ENCODE measurements at places on chromosomes 5 and 9.
A peak's percentile ranks its signal among the peaks of the same experiment; 100 is the strongest.

DNA sequence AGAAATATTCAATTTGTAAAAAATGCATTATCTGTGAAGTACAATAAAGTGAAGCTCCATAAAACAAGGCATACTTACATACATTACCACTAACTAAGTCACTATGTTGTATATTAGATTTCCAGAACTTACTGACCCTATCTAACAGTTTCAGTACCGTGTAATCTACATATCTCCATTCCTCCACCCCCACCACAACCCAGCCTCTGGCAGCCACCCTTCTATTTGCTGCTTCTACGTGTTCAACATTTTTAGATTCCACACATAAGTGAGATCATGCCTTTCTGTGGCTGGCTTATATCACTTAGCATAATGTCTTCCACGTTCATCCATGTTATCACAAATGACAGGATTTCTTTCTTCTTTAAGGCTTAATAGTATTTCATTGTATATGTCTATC, 15.1 kb upstream of the HSDL2 start:
- H3K36me3 ChIP-seq = no peaks in the 10 kb centered on the region
- no peak overlapping the region for H3K27ac ChIP-seq
- no peak overlapping the region for H3K4me3 ChIP-seq
- DNase-seq = no peak
- no peaks in the 10 kb centered on the region for H3K4me1 ChIP-seq

- DNase-seq = no peak
- peaks cover 5% of the 10 kb centered on the region for H3K27me3 ChIP-seq
- H3K27ac ChIP-seq = no peak overlapping the region
- H3K4me3 ChIP-seq = no peak overlapping the region
- no peaks in the 10 kb centered on the region for H3K36me3 ChIP-seq
- H3K4me1 ChIP-seq = peaks cover 14% of the 10 kb centered on the region
Observed at GRCh38 chr5:174459832-174460448, 264.4 kb upstream of the MSX2 start.

DNA sequence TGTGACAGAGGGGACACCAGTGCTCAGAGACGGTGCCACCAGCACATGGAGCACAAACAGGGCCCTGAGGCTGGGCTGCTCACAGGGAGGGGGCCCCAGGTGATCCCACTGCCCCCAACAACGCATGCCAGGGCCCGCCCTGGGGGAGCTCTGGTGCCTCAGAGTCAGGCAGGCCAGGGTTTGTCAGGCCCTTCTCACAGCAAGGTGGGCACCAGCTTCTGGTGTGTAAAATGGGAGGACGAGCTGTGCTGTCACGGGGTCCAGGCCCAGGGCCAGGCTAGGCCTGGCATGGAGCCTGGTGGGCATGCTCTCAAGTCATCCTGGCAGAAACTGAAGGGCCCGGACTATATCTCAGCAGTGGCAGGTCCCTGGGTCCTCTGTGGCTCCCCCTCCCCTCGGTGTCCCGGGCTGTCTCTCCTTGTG, 34.5 kb downstream of the PRRT1B start:
- H3K4me1 ChIP-seq = peaks cover 52% of the 10 kb centered on the region
- no peak overlapping the region for H3K4me3 ChIP-seq
- H3K36me3 ChIP-seq = peaks cover 14% of the 10 kb centered on the region
- H3K27me3 ChIP-seq = no peaks in the 10 kb centered on the region

DNA sequence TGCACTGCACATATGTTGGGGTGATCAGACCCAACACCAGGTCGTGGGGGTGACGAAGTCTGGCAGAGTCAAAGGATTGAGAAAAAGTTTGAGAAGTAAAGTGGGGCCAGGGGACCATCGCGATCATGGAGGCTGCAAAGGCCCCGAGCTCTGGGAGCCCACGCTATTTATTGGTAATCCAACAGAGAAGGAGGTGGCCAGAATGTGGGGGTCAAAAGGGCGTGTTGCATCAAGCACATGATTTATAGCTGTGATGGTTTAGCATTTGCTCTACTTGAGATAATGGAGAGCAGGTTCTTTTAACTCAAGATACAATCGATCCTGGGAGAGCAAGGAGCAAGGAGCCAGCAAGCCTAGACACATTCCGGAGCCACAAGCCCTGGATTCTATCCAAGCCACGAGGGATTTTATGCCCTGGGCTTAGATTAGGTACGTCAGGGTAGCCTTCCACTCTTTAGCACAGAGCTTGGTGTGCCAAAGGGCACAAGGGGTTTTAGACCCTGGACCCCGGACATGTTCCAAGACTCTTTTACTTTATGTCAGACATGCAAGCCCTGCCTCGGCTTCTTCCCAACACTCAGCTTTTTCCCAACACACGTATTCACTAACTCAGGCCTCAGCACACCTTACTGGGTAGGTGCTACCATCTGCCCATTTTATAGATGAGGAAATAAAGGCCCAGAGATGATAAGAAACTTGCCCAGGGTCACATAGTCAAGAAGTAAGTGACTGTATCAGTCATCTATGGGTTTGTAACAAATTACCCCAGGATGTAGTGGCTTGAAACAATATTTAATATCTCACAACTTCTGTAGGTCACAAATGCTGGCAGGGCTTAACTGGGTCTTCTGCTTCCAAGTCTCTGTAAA, 39.5 kb downstream of the NSUN2 start:
- DNase-seq = no peak
- H3K4me1 ChIP-seq = no peaks in the 10 kb centered on the region
- H3K36me3 ChIP-seq = peaks cover 16% of the 10 kb centered on the region

DNA sequence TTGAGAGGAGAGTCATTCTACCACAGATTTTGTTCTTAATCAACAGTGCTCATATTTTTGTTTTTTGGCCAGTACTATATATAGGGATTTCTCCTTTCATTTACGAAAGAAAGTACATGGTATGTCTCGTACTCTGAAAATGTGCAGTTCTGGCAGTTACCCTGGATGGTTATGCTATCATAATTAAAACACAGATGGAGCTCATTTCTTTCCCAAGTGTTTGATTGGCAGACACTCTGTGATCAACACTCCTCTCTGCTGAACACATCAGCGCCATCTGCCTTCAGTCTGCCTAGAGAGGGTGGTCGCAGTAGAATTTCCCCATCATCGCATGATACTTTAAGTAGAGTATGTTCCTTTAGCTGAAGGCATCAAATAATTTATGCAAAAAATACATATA, 64.5 kb downstream of the PAM start:
- no peaks in the 10 kb centered on the region for H3K36me3 ChIP-seq
- no peaks in the 10 kb centered on the region for H3K27me3 ChIP-seq
- no peak for DNase-seq
- H3K4me1 ChIP-seq = no peaks in the 10 kb centered on the region
- no peak overlapping the region for H3K4me3 ChIP-seq
- H3K27ac ChIP-seq = no peak overlapping the region

- peak overlapping the region; percentile 85 for H3K4me3 ChIP-seq
- peak overlapping the region; percentile 84 for H3K27ac ChIP-seq
- peaks cover 90% of the 10 kb centered on the region for H3K4me1 ChIP-seq
- H3K36me3 ChIP-seq = peaks cover 18% of the 10 kb centered on the region
- peak; percentile 83 for DNase-seq
Observed at GRCh38 chr5:177429248-177430040, 3.0 kb downstream of the GRK6 start.

GRCh38 chr9:116686693-116687073, 422 bp upstream of the TRIM32 start:
- peaks cover 30% of the 10 kb centered on the region for H3K4me1 ChIP-seq
- no peaks in the 10 kb centered on the region for H3K27me3 ChIP-seq
- H3K36me3 ChIP-seq = no peaks in the 10 kb centered on the region
- no peak for DNase-seq
- peak overlapping the region; percentile 51 for H3K27ac ChIP-seq

DNA sequence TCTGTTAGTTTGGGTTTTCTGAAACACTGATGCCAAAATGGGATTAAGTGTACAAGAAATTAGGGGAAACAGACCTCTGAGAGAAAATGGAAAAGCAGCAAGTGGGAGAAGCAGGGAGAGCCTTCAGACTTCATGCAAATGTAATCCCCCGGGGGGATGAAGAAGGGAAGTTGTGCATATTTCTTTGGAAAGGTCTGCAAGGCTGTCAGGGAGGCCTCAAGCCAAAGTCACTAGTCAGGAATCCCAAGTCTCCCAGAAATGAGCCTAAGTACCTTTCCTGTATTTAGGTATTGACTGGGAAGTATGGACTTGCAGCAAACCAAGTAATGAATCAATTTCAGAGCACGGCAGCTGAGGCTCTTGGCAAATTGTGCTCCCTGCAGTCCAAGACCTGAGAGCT, 2.2 kb downstream of the FTMT start:
- no peak for DNase-seq
- H3K36me3 ChIP-seq = no peaks in the 10 kb centered on the region
- no peaks in the 10 kb centered on the region for H3K4me1 ChIP-seq

GRCh38 chr5:36494841-36495601, 111.4 kb upstream of the SLC1A3 start:
- no peak overlapping the region for H3K4me3 ChIP-seq
- H3K27ac ChIP-seq = no peak overlapping the region
- no peaks in the 10 kb centered on the region for H3K27me3 ChIP-seq
- H3K4me1 ChIP-seq = no peaks in the 10 kb centered on the region
- DNase-seq = no peak

DNA sequence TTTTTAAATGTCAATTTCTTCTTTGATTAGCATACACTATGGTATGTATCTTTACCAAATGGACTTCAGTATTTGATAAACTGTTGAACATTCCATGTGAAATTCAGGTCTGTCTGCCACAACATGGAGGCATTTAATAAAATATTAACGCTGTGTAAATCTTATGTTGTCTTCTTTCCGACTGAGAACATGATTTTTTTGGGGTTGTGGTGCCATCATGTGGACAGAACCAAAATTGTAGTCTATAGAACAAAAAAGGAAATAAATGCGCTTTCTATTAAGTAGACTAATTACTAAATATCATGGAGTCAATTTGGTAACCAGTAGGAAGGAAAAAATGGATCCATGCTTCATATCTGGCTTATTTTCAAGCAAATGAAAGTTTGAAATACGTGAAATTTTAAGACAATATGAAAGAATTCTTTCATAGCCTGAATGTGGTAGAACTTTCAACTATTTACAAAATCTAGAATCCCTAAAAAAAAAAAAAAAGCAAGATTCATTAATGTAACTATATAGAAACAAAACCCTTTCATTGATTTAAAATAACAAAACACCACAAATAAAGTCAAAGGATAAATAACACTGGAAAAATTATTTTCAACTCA, 2.8 kb upstream of the PLK2 start:
- peaks cover 4% of the 10 kb centered on the region for H3K4me1 ChIP-seq
- no peaks in the 10 kb centered on the region for H3K36me3 ChIP-seq
- no peak overlapping the region for H3K27ac ChIP-seq
- peak; percentile 35 for DNase-seq
- H3K4me3 ChIP-seq = no peak overlapping the region

DNA sequence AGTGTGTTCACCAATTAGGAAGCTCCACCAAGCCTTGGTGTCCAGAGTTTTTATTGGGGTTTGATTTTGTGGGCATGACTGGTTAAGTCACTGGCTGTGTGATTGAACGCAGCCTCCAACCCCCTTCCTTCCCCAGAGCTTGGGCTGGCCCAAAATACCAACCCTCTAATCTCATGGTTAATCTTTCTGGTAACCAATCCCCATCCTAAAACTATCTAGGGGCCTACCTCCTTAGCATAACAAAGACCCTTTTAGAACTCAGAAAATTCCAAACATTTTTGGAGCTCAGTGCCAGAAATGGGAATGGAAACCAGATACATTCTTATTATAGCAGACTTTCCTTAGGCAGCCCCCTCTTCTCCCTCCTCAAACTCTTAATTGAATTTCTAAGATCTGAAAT, 35.9 kb upstream of the HRH2 start:
- H3K27me3 ChIP-seq = no peaks in the 10 kb centered on the region
- no peak for DNase-seq

DNA sequence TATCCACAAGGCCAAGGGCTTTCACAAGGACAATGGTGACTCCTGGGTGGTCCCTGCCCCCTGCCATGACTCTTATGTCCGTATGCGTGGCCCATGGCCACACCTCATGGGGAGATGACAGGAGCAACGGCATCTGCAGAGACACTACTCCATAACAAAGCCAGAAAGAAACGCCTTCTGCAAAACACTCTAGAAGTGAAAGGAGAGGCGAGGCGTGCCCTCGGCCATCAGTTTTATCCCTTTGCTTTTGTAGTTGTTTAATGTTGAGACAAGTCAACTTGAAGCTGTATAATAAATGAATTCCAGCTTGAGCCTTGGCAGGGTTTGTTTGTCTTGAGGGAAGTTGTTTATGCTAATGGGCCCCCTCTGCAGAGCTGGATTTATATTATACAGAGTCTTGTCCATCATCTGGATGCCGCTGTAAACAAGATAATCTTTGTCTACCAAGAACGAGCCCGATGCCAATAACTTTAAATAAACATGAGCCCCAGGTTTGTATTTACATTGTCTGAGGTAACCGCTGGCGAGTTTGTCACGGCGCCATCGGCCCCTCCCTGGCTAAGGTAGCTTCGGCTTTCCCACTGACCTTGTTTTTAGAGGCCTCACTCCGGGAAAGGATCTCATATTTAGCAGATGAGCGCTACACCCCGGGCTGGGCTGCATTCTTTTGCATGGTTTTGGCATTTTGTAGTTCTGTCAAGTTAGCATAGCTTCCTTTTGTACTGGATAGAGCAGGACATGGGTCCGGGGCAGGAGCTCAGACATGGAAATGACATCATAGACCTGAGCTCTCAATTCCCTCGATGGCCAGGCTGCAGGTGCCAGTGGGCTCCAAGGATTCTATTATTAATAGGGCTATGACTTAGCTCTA, 165.3 kb downstream of the ERCC6L2 start:
- no peak overlapping the region for H3K27ac ChIP-seq
- no peaks in the 10 kb centered on the region for H3K4me1 ChIP-seq
- no peaks in the 10 kb centered on the region for H3K27me3 ChIP-seq
- no peak for DNase-seq
- H3K36me3 ChIP-seq = no peaks in the 10 kb centered on the region
- H3K4me3 ChIP-seq = no peak overlapping the region
